SK-MEL-5 (cell line): ENCODE measurements at places on chromosomes 6 and 20. TPM values are rescaled to one million over a fixed set of nuclear protein-coding genes. Genes with fewer than 3 reads are reported as not detected.

The POLR3F gene
- 24.2 and 26.3 TPM in 2 replicates for total RNA-seq

The BCAS1 gene
- 0.13 TPM in 1 of 2 replicates, not detected in the other for total RNA-seq

The CTCFL gene
- 0.42 and 0.51 TPM in 2 replicates for total RNA-seq

The PSORS1C2 gene
- not detected in 2 replicates for total RNA-seq

The PDYN gene
- total RNA-seq: not detected in 2 replicates

The NR2E1 gene
- total RNA-seq: 0.18 and 0.24 TPM in 2 replicates

The UBE2C gene
- total RNA-seq: 75.4 and 76.9 TPM in 2 replicates

The PTCHD4 gene
- total RNA-seq: 8.4 and 8.9 TPM in 2 replicates
